Thoracic aorta (tissue), 2 donors: ENCODE measurements at places on chromosomes 13 and 19.

DNA sequence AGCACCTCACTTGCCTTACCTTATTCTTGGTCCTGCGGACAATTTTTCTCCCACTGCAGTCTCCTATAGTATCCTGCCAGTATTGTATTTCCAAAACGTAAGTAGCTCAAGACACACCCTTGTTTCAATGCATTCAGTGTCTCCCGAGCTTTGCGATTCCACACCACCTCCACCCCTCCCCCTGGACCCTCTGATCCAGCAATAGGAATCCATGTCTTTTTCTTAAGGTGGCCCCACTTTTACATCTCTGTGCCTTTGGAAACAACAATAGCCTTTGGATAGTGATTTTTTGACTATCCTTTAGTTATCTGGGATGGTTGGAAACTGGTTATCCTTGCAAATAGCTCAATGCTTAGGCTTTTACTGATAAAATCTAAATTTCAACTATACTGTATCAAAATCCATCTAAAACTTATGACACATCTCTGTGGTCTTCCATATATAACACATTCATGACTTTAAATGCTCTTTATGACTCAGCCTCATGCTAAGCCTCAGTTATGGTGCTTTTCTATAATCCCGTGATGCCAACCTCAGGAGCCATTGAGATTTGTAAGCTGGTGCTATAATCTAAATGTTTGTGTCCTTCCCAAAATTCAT is 27.1 kb downstream of the FAM216B start:
- DNase-seq: no peak

- no peak for DNase-seq
These were observed 564.5 kb downstream of the FGF9 start for GRCh38 chr13:22235285-22235949.

GRCh38 chr19:44814517-44814916 is 5.6 kb downstream of the BCAM start:
- DNase-seq: no peak

DNA sequence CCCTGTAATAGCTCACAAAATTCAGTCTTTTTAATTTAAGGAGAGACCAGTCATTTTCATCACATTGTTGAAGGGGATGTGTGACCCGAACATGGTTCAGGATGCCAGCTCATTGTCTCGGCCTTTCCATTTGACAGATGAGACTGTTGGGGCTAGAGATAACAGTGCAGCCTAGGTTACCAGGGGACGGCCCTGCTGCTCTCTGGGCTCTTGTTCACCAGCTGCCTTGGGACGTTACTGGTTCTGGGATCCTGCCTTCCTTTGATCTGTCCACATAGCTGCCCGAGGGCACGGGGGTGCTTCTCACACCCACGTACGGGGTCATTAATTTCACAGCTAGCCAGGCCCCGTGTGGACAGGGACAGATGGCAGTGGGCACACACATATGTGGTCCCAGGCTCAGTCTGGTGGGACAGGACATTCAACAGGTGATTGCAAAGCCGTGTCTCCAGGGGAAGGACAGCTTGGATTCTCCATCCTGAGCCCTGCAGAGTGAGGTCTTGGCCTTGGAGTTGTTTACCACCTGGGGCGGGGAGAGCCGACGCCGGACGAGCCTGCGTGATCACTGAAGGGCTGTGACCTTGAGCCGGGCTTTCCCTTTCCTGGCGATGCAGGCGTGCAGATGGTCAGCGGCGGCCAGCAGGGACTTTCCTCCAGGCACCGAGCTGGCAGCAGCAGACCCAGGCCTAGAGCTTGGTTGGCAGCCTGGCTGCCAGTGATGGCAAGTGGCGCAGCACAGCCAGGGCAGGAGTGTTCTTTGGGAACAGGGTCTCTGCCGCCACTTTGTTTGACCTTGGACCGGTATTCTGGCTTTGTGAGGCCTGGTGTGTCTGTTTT is 26.7 kb upstream of the NPAS1 start:
- no peak for DNase-seq

DNA sequence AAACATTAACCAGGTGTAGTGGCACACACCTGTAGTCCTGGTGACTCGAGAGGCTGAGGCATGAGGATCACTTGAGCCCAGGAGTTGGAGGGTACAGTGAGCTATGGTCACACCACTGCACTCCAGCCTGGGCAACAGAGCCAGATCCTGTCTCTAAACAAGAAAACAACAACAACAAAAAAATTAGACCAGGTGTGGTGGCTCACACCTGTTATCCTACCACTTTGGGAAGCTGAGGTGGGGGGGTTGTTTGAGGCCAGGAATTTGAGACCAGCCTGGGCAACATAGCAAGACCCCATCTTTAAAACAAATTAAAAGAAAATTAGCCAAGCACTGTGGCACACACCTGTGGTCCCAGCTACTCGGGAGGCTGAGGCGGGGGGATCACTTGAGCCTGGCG is 20.8 kb upstream of the PTPRS start:
- DNase-seq: no peak

DNA sequence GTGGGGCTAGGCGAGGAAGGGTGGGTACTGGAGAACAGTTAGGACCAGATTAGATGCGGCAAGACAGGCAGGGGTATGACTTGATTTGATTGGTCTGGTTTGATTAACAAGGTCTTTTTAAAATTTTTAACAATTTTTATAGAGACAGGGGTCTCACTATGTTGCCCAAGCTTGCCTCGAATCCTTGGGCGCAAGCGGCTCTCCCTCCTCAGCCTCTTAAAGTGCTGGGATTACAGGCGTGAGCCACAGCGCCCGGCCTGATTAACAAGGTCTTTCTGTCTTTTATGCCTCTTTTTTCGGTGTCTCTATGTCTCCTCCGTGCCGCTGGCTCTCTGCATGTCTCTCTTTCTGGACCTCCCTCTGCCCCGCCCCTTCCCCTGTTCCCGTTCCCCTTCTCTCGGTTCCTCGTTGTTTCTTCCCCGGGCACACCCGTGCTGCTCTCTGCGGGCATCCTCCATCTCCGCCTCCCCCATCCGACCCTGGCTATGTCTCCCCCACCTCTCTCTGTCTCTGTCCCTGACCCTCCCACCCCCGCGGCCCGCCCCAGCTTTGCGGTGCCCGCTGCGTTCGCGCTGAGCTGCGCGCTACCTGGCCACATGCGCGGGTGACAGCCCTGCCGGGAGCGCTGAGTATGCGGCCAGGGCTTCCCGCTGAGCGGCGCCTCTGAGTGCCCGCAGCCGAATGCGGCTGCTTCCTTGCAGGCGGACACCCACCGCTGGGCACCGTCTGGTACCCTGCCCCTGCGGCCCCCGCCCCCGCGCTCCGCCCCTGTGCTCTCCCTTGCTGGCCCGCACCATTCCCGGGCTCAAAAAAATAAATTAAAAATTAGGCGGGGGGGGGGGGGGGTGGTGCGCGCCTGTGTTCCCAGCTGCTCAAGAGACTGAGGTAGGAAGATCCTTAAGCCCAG is 8.1 kb upstream of the SDHAF1 start:
- no peak for DNase-seq

DNA sequence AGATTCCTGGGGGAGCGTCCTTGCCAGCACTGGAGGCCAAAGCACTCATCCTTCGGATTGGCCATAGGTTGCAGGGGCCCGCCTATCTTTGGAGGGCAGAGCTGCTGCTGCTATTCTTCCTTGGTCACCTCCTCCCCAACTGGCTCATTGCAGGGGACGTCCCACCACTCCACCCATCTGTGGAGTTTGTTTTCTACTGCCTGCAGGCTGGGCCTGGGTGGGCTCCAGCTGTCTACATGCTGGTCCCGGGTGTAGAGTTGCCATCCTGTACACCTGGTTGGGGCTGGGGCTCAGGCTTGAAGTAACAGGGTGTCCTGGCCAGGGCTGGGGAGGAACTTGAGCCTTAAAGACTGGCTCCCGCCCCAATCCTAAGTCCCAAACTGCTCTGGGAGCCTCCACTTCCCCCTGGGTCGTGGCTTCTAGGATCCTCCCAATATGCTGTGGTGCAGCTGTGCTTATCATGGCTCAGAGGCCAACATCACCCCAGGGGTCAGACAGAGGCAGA is 2.1 kb downstream of the RNF225 start:
- DNase-seq: no peak

GRCh38 chr19:39297931-39298634 is 1.9 kb downstream of the IFNL1 start:
- no peak for DNase-seq

DNA sequence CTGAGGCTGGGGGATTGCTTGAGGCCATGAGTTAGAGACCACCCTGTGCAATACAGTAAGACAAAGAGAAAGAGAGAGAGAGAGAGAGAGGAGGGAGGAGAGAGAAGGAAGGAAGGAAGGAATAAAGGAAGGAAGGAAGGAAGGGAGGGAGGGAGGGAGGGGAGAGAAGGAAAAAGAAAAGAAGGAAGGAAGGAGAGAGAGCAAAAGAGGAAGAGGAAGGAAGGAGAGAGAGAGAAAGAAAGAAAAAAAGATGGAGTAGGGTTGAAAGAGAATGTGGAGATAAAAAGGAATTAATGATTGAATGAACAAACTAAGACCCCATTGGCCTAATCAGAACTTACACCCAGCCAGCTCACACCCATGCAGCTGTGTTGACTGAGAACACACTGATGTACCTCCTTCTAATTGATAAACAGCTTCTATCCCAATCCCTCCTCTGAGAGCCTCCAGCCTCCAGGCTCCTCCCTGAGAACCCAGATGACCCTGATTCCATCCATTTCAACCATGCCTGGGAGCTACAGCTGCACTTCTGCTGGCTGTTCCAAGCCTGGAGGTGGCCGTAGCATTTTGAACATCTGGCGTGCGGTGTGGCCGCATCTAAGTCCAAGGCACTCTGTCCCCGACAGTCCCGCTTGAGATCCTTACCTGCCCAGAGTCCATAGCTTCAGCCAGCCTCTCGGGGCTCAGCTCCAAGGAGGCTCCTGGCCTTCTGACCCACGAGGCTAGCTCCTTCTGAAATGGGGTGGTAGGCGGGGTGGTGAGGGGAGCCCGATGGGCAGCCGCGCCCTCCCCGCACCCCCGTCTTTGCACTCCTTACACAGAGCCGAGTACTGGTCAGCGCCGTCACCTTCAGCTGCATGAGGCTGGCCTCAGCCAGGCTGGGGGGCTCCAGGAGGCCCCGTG is 1.1 kb downstream of the PRODH2 start:
- no peak for DNase-seq

DNA sequence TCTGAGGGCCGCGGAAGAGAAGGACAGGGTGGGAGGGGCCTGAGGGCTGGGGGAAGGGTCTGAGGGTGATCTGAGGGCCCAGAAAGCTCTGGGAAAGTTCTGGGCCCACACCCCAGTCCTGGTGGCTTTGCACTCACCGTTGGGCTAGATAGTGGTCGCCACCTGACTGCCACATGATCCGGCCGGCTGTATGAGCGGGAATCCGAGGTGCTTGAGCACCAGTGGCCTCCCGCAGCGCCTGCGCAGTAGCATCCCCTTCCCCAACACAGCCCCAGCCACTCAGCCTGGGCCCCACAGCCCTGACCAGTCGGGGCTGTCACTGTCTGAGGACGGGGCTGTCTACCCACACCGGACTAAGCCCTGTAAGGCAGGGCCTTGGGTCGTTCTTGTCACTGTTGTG is 15.0 kb downstream of the PRODH2 start:
- no peak for DNase-seq

GRCh38 chr19:57079656-57080055 is 40.1 kb upstream of the USP29 start:
- no peak for DNase-seq

GRCh38 chr19:54153731-54154326 is 5.7 kb downstream of the LENG1 start:
- no peak for DNase-seq

DNA sequence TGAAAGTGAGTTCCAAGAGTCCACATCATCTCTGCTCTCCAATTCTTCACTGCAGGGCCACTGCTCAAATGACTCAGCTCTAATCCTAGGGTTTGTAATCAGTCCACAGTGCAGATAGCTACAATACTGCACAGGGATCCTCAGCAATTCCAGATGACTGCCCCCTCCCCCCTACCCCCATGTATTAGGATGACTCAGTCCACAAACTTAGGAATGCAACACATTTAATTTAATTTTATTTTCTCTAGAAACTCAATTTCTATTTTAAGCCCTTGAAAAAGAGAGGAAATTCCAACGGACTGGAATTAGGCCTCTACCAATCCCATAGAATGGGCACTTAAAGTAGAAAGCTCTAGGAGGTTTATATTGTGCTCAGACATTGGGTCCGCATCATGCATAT is 173.8 kb upstream of the SOX21 start:
- DNase-seq: no peak

GRCh38 chr13:39557285-39557955 is 45.6 kb downstream of the LHFPL6 start:
- no peak for DNase-seq

- no peak for DNase-seq
These were observed 10.0 kb downstream of the ADGRE5 start for GRCh38 chr19:14391156-14391821.

GRCh38 chr13:78976696-78977095 is 317.7 kb upstream of the OBI1 start:
- no peak for DNase-seq

- no peak for DNase-seq
These were observed 34.5 kb upstream of the ATP1A3 start for GRCh38 chr19:42028304-42029216.

DNA sequence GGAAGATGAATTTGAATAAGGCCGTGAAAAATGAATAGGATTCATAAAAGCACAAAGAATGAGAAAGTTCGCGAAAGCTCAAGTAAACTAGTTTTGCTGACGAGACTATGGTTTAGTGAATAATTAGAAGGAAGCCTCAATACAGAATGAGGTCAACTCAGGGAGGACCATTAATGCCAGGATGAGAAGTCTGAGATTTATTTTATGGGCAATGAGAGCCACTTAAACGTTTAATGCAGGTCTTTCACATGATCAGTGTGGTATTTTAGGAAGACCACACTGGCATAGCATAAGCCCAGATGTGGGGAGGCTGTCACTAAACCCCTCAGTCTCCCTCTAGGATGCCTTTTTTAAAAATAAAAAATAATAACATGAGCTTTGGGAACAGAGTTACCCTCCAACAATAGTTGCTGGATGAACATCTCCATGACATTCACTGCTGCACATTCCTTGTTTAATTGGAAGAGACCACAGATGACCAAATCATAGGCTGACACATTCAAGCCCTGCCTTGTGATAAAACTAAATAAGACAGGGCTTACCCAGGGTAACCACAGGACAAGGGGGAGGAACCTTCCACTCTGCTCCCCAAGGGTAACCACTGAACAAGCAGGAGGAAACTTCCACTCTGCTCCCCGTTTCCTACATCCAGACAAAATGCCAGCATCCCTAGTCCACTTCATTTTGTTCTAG is 43.6 kb upstream of the LSM14A start:
- DNase-seq: no peak

DNA sequence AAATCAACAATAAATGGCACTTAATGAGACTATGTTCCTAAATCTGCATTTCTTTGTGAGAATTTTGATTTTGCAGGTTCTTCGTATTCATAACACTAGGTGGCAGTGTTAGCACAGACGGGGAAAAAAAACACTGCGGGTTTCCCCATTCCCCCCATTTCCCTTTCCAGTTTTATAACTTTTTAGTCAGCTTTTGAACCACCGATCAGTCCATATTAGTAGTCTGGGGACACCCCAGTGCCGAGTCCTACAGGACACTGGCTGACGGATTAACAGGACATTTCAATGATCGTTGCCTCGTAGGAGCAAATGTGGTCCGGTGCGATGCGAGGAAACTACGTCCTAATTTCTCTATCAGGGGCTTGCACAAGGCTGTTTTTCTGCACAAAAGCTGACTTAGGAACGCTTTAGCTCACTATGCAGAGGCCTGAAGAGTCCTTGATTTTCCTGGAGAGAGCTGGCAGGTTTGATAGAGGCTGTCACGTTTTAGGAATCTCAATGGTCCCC is 234.3 kb downstream of the LMO7 start:
- no peak for DNase-seq
